ENCODE measurements at places on chromosomes 6 and 20.

GRCh38 chr20:1232286-1233111, 6.7 kb downstream of the RAD21L1 start:
- no peak for DNase-seq

DNA sequence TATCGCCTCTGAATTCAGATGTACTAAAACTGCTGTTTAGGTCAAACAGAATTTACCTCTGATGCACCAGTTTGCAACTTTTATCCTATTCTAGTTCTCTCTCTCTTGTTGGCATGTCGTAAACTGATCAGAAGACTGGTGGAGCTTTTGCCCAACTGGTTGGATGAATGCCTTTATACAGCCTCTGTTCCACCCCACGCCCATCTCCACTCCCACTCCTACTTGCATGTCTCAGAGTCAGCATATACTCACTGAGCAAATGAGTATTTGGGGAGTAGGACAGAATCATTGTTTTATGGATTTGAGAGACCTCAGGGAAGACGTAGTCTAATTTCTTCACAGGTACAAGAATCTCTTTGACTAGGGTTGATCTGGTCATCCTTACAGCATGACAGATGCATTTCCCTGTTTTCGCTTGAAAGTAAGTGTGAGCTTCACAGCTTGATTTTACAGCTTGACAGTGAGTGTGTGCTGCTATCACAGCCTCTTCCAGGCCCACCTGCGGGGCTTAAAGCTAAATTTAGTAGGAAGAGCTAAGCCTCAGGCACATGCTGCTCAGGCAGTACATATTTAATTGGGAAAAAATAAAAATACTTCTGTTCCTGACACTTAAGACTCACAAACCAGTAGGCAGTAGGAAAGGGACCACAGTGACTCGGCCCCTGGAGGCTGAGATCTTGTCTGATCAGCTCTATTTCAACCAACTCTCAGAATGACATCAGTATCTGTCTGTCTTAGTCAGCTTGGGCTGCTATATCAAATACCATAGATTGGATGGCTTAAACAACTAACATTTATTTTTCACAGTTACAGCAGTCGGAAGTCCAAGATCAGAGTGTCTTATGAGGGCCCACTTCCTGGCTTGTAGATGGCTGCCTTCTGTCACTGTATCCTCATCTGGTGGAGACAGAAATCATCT, 30.4 kb downstream of the TRMT6 start:
- DNase-seq = no peak

GRCh38 chr6:26329763-26330511, 35.1 kb upstream of the BTN3A2 start:
- DNase-seq = peak; percentile 65

- DNase-seq = no peak
Observed at GRCh38 chr6:11424395-11425034, 113.0 kb upstream of the TMEM170B start.

DNA sequence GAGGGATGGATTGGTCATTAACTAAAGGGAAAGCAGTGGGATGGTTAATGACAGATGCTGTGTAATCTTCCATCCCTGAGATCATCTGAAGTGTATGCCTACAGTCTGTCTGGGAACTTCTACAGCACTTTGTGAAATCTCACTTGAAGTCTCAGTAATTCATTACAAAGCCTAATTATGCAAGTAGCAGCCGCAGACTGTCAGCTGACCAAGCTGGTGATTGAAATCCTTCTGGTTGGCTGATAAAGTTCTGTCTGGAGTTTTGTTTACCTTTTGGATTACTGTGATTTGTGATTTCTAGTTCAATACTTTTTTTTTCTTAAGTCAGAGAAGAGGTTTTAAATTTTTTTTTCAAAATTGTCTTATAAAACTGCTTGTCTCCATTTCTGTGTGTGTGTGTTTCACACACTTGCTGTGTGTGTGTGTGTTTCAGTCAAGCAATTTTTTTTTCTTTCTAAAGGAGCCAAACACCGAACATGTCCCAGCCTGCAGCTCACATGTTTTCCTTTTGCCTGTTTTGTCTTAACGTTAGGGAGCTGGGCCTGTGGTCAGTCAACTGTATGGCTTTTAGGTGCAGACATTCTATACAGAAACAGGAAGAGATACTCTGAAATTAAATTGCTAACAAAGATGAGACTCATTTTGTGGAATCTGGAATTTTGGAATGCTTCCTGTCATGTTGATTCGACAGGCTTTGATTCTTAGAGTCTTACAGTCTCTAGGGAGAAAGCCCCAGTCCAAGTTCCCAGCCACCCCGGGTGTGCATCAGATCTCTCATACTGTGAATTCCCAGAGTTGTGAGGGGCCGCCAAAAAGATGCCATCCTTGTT, 28.5 kb upstream of the ADGRF4 start:
- DNase-seq = no peak

- no peak for DNase-seq
Observed at GRCh38 chr20:42376131-42376530, 758.0 kb upstream of the CHD6 start.

DNA sequence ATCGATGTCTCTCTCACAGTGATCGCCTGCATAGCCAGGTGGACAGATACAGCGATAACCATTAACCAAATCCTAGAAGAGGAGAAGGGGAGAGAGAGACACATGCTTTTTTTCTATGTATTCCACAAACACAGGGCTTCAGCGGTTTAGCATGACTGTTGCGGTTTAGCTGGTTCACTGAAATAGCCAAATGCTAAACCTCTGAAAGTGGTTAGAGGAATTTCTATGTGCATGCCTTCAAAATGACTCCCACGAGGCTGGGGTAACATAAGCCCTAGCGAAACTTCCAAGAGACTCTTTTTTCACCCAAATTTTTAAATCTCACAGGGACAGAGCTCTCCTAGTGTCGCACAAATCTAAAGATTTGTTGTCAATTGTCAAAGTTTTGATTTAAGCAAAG, 25.1 kb downstream of the JAG1 start:
- DNase-seq = no peak

GRCh38 chr6:106808758-106809157, 165.8 kb downstream of the CD24 start:
- DNase-seq = no peak

GRCh38 chr20:53493311-53493857, 100.3 kb downstream of the ZNF217 start:
- peak; percentile 72 for DNase-seq

DNA sequence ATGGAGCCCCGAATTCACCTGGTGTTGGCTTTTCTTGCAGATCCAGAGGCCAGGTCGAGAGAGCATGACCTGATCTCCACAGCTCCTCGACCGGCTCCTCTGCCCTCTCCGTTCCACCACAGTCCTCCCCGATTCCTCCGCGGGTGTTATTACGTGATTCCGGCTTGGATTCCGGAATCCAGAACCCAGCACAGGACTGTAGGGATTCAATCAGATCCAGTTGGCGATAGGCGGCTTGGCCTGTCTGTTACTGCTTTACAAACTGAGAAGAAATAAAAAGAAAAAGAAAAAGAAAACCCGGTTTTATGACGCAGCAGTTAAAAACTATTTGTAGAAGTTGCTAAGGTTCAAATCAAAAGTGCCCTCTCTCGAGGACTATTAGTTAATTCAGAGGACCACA, 222.7 kb downstream of the EYA2 start:
- peak; percentile 66 for DNase-seq

- DNase-seq = peak; percentile 22
Observed at GRCh38 chr20:11108102-11108810, 434.5 kb upstream of the JAG1 start.

DNA sequence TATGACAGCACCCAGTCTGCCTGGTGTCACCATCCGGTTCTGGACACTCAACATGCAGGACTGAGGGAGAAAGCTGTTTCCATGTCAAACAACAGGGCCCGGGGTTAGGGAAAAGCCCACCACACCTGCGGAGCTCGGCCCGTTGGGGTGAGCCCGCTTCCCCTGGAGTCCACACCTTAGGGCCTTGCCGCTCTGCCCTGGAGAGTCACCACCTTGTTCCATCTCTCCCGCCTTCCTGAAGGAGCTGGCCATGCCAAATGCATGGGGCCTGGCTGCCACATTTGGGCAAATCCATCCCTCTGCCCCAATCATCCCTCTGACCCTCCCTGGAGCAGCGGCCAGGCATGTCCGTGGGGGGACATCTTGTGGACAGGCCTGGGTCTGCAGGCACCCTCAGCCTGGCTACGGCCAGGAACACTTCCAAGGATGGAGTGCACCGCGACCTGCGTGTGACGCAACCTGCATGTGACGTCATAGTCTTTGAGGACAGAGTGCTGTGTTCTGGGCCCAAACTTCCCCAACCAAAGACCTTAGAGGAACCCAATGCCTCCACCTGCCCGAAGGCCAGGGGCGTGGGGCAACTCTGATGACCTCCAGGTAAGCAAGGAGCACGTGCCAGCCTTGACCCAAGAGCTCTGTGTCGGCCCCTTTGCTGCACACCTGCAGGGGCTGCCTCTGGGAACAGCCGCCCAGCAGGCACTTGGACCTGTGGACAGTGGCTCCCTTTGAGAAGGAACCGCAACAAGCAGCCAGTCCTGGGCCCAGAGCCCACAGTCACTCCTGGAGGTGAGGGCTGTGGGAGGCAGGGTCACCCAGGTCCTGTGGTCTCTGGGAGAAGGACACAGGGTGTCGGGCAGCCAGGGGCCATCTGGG, 1.7 kb downstream of the CABLES2 start:
- DNase-seq = no peak

DNA sequence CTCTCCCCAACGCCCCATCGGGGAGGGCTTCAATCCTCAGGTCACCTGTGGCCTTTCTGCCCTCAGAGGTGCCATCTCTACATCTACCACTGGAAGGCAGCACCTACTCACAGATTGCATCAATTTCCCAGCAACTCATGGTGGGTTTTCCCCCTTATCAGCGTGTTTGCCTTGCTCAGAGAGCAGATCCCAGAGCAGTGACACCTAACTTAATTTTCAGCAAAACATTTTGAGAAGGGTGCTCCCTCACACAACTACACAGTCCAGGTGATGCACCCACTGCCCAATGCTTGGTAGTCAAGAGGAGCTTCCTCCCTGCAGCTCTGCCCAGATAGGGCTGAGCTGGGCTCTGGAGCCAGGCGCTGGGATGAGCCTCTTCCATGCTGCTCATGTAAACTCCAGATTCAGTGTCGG, 48.2 kb downstream of the PLG start:
- no peak for DNase-seq

DNA sequence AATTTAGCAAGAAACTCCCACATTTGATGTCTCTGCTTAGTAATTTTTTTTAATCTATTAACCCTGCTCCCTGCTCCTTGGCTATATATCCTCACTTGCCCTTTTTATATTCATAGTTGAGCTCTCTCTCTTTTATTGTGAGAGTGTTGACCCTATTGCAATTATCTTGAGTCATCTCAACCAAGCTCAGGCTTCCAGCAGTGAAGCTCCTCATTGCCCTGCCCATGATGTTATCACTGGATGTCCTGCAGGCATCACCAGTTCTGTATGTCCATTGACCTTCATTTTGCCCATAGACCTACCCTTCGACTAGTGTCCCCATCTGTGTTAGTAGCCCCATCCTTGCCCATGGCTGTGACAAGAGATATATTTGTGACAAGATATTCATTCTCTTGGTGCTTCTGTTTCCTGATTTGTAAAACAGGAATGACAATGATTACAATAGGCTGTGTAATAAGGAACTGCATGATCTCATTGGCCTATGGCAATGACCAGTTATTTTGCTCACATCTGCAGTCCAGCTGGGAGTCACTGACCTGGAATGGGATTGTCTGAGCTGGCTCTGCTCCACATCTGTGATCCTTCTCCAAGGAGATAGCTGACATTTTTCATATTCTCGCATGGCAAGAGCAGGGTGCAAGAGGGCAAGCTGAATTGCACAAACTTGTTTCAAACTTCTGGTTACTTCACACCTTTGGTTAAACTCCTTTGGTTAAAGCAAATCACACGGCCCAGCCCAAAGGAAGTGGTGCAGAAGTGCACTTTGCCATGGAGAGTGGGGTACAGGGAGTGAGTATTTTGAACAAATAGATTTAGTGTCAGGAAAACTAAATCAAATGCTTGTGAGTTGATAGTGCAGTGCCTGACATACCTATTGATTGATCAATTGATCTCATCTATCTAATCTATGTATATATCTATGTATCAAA, 47.7 kb upstream of the CST5 start:
- no peak for DNase-seq

GRCh38 chr6:11083491-11083890, 10.1 kb upstream of the SMIM13 start:
- DNase-seq = no peak

DNA sequence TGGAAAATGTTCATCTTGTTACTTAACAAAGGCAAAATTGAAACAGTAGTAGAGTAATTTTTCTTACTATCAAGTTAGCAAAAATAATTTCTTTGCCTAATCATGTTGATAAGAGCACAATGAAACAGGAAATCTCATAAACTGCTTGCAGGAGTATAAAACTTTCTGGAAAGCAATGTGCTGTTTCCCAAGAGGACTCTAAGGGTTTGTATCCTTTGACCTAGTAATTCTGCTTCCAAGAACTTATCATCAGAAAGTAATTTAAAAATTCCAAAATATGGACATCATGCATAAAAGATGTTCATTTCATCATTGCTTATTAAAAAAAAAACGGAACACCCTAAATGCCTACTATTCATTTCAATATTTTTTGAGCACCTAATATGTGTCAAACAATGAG, 46.1 kb upstream of the TNFAIP3 start:
- peak; percentile 88 for DNase-seq

GRCh38 chr6:88569959-88570358, 393.5 kb downstream of the RNGTT start:
- DNase-seq = no peak

DNA sequence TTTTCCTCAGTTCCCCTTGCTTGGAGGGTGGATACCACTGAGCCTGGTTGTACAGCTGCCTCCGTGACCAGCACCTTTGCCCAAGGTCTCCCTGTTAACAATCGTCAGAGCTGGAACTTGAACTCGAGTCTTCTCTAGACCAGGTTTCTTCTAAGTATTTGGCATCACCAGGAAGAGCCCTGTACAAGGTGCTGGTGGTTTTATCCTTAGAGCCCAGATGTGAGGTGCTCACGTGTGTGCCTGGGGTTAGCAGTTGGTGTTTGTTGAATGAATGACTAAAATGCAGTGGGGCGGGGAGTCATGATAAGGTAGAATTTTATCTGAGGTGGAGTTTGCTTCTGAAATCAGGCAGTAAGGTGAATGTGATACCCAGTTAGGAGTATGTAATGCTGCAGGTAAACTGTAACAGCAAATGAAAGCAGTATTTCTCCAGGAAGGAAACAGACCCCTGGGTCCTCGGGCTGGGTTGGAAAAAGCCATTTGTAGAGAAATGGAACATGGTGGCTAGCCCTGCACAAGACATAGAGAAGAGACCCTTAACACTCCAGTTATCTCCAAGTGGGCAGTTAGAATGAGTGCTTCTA, 3.1 kb downstream of the DNAJC5 start:
- no peak for DNase-seq

- no peak for DNase-seq
Observed at GRCh38 chr6:44480097-44480541, 92.6 kb downstream of the CDC5L start.
